ENCODE measurements at places on chromosomes 3 and 15.

DNA sequence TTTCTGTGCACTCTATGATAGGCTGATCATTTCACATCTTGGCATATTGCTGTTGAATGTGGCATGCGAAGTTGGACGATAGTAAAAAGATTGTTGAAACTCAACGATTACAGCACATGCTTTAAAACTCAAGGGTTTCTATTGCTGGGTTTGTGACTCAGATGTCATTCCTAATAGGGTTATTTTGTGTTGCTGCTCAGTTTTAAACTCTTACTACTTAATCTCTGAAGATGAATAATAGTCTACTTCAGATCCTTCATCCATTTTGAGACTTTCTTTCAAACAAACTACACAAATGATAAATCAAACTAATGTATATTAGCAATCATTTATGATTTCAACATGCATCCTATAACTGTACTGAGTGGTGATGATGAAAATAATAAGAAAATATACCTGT lies 71.3 kb upstream of the MBNL1 start:
- DNase-seq: no peak

DNA sequence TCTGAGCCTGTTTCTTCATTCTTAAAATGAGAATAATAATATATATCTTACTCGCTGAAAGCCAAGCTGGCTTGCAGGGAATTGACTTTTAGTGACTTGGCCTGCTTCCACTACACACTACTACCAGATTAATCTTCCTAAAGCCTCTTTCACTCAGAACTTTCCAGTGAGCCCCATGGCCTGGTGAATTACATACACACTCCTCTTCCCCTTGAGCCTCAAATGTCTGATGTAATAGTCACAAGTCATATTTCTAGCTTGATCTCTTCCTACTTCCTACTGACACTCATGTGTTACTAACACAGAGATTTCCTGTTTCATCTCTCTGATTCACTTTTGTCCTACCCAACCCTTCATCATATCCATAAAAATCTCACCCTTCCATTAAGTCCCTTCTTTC lies 82.7 kb upstream of the SOX2 start:
- no peak for DNase-seq

GRCh38 chr3:107824822-107825371 lies 265.9 kb downstream of the CD47 start:
- DNase-seq: no peak

DNA sequence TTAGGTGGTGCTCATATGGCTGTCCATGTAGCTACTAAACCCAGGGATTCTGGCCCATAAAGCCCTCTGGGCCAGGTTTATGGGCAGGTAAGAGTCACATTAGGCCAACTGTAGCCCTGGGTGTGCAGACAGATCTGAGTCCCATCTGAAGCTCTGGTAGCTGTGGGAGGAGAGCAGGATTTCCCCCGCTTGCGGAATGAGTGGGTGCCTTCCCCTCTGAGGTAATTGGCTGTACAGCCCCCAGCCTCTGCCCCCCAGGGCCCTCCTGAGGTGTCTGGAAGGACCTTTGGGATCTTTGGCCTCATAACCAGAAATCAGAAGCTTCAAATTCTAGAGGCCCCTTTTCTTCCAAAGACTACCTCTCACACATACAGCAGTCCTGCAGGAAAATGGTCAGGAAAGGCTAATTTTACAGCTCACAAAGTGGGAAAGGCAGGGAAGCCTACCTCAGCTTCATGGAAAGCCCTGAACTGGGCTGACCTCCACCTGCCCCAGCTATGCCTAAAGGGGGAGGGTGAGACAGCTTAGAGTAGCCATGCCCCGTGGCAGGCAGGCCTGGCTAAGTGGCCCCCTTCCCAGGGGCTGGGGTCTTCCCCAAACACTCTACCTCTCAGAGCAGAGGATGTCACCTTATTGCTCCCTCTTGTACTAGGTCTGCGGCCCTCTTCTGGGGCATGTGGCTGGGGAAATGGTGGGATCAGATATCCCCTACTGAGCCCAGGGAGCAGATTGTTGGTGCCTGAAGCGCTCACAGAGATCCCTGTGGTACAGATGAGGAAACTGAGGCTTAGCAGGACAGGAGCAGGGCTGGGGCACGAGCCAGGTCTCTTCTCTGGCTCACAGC lies 16.8 kb downstream of the HEMK1 start:
- DNase-seq: no peak

DNA sequence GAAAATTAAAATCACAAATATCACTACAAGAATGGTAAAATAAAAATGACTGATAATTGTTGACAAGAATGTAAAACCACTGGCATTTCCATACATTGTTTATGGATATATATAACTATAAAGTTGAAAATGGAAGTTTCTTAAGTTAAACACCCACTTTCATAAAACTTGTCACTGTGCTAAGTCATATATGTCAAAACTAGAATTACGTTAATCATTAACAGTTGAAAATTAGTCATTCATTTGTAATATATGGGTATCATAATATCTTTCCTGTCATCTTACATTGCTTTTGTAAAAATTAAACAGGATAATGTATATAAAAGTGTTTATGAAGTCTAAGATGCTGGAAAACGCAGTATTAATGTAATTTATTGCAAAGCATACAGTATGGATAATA lies 1398.6 kb upstream of the ALCAM start:
- DNase-seq: no peak

DNA sequence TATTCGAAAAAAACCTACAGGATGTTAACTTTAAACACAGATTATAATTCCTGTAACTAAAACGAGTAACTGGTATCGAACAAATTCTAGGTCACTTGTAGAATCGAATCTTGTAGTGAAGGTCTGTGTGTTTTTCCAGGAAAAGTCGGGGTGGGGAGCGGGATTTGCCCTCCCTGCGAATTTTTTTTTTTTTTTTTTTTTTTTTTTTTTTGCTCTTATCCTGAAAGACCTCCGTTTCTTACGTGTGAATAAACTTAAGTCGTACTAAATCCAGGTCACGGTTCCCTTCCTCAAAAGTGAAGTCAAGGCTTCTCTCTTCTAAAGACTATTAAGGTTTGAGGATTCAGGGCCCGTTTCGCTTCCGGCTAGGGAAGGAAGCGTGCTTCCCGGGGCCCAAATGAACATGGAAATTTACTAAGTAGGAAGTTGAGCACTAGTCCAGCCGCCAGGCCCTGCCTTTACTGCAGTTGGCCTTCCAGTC lies 770 bp downstream of the TBC1D5 start:
- DNase-seq: no peak

DNA sequence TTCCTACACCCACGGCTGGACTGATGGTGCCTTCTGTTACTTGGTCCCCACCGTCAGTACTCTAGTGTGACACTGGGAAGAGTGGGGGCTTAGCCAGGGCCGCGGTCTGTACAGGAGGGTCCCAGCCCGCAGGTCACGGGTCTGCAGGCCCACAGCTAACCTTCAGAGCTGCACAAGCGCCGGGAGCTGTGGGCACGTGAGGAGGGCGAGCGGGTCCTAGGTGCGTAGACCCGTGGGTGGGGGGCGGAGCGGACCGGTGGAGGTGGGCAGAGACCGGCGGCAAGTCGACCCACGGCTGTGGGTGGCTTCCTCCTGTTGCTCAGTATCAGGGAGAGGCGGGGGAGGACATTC lies 1.2 kb downstream of the TNFAIP8L3 start:
- DNase-seq: no peak

- no peak for DNase-seq
Measured at GRCh38 chr3:67998281-67998680, 343.9 kb upstream of the SUCLG2 start.

DNA sequence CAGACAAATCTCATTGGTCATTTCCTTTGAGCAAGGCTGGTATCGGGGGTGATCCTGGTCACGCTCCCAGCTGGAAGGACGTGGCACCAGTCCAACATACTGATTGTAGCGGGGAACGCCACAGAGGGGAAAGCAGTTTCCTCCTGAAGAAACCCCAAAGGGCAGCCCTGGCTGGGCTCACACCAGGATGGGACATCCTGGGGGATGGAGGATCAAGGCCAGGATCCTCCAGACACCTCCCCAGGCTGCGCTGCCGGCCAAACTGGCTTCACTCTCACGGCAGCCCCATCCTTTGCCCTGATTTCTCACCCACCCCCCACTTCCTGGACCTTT lies 36.6 kb downstream of the MUC20 start:
- no peak for DNase-seq

- DNase-seq: peak; percentile 72
Measured at GRCh38 chr15:69161079-69161877, 843 bp downstream of the GLCE start.

- DNase-seq: no peak
Measured at GRCh38 chr3:123046262-123047061, 18.9 kb upstream of the SEMA5B start.

GRCh38 chr3:27219127-27219845 lies 149.9 kb downstream of the NEK10 start:
- DNase-seq: no peak

DNA sequence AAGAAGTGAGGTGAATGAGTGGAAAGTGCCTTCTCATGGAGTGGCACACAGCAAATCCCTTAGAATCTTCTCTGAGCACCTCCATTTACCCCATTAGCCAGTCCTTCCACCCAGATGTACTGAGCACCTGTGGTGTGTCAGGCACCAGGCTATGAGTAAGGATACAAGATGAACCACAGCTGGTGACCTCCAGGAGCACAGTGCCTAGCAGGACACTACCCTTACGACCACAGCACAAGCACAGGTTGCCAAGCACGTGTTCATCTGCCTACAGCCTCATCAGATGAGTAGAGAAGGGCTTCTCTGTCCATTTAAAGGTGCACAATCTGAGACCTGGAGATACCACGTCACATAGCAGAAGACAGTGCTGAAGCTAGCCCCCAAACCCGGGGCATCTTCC lies 6.2 kb downstream of the MYLK start:
- DNase-seq: no peak

- DNase-seq: no peak
Measured at GRCh38 chr3:60855250-60855649, 396.0 kb downstream of the FHIT start.

DNA sequence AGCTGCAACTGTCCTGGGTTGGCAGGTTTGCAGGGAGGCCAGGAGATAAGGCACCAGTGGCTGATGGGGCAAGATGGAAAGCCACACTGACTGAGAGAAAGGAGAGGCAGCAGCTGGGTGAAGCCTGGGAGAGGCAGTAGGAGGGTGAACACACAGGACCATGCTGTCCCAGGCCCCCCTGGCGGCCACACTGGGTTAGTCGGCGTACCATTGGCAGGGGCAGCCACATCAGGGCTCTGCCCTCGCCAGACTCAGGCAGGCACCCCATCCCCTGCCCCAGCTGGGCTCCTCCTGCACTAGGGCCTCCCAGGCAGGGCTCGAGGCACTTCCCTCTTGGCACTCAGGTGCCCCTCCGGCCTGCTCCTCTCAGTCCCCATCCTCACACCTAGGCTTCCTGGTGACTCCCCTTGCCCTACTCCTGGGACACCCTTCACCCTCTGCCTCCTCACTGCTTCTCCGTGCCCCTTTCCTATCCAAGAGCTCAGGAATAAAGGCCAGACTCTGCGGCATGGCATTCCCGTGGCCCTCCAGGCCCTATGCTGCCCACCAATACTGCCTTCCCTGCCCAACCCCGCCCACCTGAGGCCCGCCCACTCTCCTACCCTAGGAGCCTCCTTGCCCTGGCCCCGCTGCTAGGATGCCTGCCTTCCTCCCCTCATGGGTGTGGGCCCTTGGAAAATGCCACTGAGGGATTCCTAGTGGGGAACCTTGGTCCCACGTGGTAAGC lies 28.7 kb upstream of the DUSP7 start:
- DNase-seq: no peak

DNA sequence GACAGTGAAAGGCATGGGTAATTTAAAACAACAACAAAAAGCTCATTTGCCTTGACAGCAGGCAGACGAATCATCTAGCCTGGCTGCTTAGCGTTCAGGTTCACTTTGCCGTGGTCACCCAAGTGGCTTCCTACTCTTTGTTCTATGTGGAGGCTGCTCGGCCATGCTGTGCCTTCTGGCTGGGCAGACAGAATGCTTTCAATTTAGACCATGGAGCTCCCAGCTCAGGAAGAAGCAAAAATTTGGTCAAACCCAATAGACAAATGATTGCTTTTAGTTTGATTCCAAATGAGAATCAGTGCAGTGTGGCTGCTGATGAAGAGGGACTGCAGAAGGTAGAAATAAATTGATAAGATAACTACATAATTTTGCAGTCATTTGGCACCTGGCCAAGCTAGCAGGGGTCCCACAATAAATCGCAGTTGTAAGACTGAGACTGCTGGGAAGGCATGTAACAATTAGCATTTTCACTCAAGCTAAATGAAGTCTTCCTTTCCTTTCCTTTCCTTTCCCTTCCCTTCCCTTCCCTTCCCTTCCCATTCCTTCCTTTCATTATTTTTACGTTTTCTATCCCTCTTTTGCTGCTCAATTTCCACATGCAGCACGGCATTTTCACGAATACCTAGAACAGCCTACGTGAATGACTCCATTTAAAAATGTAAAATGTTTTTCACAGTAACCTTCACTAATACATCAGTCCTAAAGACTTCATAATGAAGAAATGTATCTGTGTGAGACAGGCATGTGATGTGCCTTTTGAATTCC lies 360.4 kb upstream of the TGFBR2 start:
- DNase-seq: no peak

GRCh38 chr3:3729261-3729660 lies 70.0 kb upstream of the LRRN1 start:
- peak; percentile 31 for DNase-seq

GRCh38 chr3:194485468-194485880 lies 1.3 kb downstream of the ATP13A3 start:
- DNase-seq: no peak

GRCh38 chr3:156600834-156601233 lies 45.9 kb upstream of the SSR3 start:
- no peak for DNase-seq

GRCh38 chr15:79916502-79917132 lies 19.8 kb upstream of the MTHFS start:
- DNase-seq: no peak
